Testis (tissue), 5 donors: ENCODE measurements at places on chromosomes 12 and 14. TPM values are rescaled to one million over a fixed set of nuclear protein-coding genes. Genes with fewer than 3 reads are reported as not detected.
A peak's percentile ranks its signal among the peaks of the same experiment; 100 is the strongest.

- DNase-seq: peak; percentile 3
These were observed 184.4 kb downstream of the KIF26A start for GRCh38 chr14:104322531-104323366.

GRCh38 chr12:113894697-113895096 lies 71.4 kb downstream of the RBM19 start:
- DNase-seq: no peak

Gene MAP3K9
- 17.4 TPM for total RNA-seq

DNA sequence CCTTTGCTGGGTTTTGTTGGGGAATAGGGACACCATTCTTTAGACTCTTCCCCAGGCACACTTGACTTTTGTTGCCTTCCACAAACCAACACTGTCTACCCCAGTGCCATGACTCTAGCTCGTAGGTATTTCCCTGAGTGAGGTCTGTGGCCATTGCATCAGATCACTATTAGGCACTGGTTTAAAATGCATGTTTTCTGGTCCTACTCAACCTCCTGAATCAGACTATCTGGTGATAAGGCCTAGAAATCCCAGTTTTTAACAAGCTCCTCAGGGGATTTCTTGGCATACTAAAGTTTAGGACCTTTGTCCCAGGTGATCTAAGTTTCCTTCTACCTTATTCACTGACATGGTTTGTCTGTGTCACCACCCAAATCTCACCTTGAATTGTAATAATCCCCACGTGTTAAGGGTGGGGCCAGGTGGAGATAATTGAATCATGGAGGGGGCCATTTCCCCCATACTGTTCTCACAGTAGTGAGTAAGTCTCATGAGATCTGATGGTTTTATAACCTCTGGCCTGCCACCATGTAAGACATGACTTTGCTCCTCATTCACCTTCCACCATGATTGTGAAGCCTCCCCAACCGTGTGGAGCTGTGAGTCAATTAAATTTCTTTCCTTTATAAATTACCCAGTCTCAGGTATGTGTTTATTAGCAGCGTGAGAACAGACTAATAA lies 87.8 kb upstream of the PSMC1 start:
- DNase-seq: no peak

GRCh38 chr12:64611341-64612284 lies 1.3 kb downstream of the RASSF3 start:
- DNase-seq: peak; percentile 33
